Stimulated activated CD4-positive, alpha-beta T cell treated with anti-CD3 and anti-CD28 coated beads, Interleukin-1b, Interleukin-23, amount 100 ng/mL, for 1 hour (primary cell): ENCODE measurements at places on chromosomes 7 and 10.

GRCh38 chr7:156472267-156472666 lies 168.3 kb upstream of the RNF32 start:
- no peak for DNase-seq

- DNase-seq, result no peak
These were observed 101.4 kb downstream of the ZNF365 start for GRCh38 chr10:62475551-62475950.

- no peak for DNase-seq
These were observed 65.5 kb downstream of the PYROXD2 start for GRCh38 chr10:98349508-98349922.

DNA sequence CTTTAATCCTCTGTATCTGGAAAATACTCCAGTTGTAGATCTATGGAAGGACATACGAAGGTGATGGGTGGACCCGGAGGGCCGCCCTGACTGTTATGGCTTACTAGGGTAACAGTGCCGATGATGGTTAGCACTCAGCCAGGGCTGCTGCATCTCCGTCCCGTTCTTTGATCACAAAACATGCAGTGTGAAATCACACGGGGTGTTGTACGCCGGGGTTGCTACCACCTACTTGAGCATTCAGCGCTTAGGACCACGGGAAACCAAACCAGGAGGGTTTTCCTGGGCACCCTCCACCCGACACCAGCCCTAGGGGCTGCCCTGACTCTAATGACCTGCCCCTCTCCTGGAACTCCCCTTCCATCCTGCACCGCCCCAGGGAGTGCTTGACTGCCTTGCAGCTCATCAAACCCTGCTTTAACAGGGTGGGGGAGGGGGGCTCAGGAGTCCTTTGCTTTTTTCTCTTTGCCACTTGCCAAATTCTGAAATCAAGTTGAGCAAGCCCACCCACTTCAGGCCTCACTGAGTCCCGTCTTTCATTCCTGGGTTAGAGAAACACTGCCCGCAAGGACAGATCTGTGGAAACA lies 20.4 kb downstream of the ZNF775 start:
- no peak for DNase-seq

DNA sequence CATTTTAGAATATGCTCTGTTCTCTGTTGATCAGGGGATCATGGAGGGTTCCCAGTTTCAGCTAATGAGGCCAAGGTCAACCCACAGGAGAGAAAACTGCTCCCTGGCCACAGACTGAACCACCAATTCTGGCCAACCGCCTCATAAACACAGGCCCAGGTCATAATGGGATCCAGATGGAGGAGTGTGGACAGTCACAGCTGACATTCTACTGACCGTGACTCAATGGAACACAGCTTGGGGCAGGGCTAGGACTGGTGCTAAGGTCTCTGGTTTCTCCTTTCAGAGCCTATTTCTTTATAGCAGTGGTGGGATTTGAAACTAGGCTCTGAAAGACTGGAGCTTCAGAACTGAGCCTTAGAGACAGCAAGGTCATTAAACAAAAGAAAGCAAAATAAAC lies 68.3 kb downstream of the HIPK2 start:
- no peak for DNase-seq

DNA sequence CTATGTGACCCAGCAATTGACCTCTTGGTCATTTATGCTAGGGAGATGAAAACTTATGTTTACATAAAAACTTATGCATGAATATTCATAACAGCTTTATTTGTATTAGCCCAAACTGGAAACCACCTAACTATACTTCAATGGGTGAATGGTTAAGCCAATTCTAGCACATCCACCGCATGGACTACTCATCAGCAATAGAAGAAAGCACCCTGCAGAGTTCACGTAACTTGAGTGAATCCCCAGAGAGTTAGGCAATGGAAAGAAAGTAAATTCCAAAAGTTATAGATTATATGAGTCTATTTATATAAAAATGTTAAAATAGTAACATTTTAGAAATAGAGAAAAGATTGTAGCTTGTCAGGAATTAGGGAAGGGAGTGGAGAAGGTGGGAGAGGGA lies 60.2 kb upstream of the NRG3 start:
- DNase-seq, result no peak

- DNase-seq, result no peak
These were observed 57.4 kb upstream of the EBF3 start for GRCh38 chr10:130021383-130021950.
